Epithelial cell of esophagus (primary cell): ENCODE measurements at places on chromosomes 7 and 10.
A peak's percentile ranks its signal among the peaks of the same experiment; 100 is the strongest.

GRCh38 chr7:18288322-18289037, 207.1 kb upstream of the HDAC9 start:
- DNase-seq, result no peak

DNA sequence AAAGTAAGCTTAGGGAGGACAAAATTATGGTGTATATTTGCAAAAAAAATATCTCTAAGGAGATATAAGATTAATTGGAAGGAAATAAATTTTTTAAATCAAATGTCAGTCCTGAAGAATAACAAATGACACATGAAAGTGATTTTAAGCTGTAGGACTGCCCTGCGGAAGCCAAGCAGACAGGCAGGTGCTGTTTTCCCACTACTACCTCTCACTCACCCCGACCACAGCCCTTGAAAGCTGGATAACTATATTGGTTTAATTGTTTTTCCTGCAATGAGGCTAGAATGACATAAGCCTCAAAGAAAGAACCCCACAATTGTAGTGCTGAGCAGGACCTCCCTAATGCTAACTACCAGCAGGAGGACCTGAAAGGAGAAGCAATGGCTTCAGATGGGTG, 68.6 kb upstream of the VIPR2 start:
- no peak for DNase-seq

DNA sequence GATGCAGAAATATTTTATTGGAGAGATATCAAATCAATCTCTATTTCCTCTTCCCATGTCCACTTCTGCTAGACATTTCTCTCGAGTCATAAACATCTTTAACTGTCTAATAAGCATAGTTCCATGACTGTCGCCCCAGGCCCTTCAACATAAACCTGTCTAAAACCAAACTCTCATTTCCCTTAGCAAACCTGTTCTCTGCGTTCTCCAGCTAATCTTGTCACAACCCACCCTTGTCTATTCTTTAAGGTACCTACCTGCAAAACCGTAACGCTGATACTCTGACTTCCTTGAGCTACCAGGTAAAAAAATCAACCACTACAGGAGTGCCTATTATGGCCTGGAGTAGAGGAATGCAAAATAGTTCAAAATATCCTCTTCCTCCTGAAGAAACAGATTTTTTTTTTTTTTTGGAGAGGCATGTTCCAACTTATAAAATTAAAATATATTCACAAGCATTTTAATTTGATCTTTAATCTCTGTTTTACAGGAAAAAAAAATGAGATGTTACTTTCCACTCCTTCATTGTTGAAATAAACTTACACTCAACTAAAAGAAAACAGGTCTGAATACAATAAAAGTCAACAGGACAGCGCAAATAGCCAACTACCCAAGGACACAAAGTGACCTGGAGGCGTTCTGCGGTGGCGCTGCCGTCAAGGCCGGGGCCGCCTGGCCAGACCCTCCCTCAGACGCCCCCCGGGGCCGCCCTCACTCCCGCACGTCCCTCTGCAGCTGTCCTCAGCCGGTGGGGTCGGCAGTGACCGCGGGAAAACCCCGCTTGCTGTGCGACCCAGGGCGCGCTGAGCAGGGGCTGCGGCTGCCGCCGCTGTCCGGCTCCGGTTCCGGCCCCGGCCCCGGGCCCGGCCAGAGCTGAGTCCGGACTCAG, 765 bp downstream of the SLC25A40 start:
- DNase-seq, result peak; percentile 18

DNA sequence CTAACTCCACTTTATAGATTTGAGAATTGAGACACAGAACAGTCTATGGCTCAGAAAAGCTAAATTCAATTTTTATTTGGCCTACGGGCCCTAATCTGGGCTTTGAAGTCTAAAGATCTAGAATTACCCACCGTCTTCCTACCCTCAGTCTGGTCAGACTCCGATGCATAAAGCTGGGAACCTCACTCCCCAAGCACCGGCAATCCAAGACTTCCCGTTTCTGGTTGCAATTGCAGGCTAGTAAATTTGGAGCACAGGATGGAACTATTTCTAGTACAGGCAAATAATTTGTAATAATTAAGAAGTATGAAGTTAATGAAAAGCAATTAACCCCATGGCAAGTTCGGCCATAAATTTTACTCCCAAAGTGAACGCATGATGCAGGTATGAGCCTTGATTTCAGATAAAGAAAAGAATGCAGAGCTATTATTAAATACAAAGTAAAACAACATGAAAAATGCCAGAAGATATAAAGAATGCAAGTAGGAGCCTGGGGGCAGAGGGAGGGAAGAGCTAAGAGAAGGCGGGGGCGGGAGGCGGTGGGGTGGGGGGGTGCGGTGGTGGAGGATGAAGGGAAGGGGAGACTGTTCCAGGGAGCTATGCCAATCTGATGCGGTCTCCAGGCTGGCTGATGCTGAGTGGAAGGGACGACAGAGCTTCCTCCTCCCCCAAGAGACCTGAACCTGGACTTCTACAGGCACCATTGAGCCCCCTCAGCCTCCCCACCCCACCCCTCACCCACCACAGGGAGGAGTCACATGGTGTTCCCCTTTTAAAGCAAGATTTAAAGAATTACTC, 45.1 kb downstream of the BPGM start:
- DNase-seq, result no peak

- no peak for DNase-seq
These were observed 76.2 kb downstream of the CFAP58 start for GRCh38 chr10:104429846-104430245.

- peak; percentile 17 for DNase-seq
These were observed 38.6 kb downstream of the MRC1 start for GRCh38 chr10:17847585-17848296.

GRCh38 chr7:94446308-94446707, 51.6 kb downstream of the COL1A2 start:
- no peak for DNase-seq

DNA sequence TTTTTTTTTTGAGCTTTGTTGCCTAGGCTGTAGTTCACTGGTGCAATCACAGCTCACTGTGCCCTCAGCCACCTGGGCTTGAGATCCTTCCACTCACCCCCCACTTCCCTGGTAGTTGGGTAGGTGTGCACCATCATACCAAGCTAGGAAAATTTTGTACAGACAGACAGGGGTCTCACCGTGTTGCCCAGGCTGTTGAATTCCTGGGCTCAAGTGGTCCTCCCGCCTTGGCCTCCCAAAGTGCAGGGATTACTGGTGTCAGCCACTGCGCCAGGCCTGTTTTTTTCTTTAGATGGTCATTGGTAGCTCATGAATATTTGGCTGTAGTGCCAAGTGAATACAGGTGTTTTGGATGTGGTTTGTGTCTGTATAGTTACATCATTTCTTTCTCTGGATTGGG, 7.5 kb downstream of the COMTD1 start:
- no peak for DNase-seq

DNA sequence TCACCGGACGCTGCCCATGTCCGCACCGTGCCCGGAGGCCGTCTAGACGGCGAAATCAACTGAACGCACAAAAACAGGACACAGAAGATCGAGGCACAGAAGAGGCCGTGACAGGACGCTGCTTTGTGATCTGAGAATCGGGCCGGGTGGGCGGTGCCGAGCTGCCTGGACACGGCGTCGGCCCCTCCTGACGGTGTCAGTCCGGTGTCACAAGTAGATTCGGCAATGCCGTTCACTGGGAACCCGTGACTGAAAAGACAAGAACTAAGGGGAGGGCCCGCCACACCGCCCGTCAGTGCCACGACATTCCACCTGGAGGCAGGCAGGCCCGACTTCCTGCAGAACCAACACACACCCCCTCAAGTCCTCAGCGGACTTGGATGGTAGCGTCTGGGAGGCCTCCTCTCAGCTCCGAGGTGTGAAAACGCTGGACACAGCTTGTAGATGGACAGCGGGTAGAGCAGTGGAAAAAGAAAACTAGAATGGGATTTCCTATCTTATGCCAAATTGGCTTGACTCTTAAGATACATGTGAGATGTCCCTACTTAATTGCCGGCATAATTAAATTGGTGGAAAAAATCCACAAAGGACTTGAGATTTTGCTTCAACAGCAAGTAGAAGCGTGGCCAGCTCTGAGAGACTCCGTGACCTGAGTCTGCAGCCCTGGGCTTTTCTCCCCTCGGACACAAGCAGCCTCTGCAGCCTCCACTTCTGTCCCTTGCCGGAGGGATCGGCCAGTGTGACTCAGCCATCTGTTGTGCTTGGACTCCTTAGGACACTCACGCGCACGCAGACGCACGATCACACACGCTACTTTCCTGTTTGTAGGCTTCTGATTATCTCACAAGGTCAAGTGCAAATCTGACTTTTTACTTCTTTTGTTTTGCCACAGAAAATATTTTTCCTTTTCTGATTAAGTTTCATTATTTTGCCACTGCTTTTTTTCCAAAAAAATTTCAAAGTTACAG, 269.0 kb downstream of the DIP2C start:
- DNase-seq, result no peak

GRCh38 chr7:49344556-49344955, 420.2 kb downstream of the CDC14C start:
- no peak for DNase-seq

GRCh38 chr7:144575456-144575855, 172.0 kb upstream of the NOBOX start:
- no peak for DNase-seq

- DNase-seq, result no peak
These were observed 20.6 kb downstream of the RBM17 start for GRCh38 chr10:6109444-6109775.

DNA sequence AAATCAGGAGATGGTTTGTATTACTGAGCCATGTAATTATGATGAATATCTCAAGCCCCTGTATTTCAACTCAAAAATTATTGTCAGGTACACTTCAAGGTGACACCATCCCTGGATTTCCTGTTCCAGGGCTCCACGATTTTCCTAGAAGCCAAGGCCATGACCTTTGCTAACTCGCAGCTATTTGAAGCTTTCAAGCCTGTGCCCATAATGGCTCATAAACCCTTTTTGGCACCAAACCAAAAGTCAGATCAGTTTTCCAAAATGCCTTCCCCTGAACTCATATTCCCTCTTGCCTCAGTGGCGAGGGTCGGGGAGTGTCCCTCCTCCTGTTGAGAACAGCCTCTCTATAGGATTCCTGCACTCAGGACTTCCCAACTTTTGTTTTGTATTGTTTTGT, 70.8 kb downstream of the HIP1 start:
- no peak for DNase-seq

DNA sequence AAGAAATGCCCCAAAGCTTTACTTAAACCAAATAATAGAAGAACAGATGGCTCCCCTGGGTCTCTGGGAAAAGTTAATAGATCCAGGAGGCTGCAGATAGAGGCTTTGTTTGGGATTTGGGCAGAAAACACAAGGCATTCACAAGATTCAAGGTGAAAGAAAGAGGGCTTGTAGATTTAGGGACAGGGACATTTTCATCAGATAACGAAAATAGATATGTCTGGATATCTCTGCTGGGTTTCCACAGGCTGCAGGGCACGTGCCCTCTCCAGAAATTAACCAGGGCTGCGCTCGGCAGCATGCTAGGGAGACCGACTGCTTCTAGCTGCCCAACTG, 14.9 kb downstream of the CARD11 start:
- no peak for DNase-seq

DNA sequence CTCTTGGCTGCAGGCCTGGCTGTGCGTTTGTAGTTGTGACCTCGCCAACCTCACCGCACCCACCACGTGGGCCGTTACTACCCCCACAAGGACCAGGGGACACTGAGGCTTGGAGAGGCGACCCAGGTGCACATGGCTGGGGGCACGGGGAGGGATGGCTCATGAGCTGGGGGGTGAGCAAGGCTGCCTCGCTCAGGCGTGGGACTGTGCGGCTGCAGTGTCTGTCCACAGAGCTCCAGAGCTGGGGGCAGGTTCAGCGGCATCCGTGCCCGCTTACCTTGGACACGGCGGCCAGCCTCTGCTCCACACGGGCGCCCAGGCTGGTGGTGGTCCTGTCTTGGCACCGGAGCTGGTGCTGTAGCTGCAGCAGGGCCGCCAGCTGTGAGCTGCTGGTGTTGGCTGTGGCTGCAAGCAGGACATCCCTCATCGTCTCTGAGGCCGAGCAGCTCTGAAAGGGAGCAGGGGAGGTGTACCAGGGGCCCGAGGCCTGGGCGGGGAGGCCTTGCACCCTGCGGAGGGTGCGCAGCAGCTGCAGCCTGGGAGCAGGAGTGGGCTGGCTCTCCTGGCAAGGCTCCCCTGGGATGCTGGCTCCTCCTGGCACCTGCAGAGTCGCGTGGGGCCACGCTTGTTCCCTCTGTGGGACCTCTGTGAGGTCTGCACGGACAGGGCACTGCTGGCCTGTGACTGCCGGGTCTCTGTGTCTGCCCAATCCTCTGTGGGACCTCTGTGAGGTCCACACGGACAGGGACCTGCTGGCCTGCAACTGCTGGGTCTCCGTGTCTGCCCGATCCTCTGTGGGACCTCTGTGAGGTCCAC, 60.0 kb upstream of the NKX6-2 start:
- no peak for DNase-seq

- DNase-seq, result no peak
These were observed 1.0 kb upstream of the PAX2 start for GRCh38 chr10:100744136-100744986.

- DNase-seq, result no peak
These were observed 76.4 kb upstream of the SCIN start for GRCh38 chr7:12493863-12494686.

DNA sequence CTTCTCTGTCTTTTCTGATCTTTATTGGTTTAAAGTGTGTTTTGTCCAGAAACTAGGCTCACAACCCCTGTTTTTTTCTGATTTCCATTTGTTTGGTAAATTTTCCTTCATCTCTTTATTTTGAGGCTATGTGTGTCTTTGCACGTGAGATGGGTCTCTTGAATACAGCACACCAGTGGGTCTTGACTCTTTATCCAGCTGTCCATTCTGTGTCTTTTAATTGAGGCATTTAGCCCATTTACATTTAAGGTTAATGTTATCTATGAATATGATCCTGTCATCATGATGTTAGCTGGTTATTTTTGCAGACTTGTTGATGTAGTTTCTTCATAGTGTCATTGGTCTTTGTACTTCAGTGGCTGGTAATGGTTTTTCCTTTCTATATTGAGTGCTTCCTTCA, 10.1 kb downstream of the TEX36 start:
- no peak for DNase-seq

DNA sequence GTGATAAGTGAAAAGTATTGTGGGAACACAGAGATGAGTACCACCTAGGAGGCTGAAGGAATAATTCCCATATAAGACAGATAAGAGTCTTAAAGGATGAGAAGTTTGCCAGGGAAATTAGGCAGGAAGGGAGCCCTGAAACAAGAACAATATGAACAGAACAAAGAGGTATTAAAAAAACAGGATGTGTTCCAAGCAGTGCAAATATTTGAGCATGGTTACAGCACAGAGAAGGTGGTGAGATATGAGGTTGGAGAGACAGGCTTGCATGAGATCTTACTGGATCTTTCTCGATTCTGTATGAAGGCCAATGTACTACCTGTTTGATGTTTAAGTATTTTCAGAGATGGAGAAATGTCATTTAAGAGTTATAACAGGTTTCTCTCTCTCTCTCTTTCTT, 20.3 kb downstream of the TAC1 start:
- DNase-seq, result no peak

DNA sequence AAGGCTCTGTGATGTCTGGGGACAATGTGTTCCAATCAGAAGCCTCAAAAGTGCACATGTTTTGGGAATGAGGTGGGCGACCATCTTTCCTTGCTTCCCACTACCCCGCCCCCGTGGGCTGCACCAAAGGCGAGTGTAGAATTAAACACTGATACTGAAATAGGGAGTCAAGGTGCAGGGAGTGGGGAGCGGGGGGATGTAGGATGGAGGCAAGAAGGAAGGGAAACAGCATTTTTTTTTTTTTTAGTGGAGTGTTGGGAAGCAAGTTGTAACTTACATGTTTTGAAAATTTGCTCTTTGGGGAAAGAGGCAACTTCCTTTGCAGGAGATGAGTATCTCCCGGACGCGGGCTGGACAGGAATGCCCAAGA, 484 bp upstream of the DLX5 start:
- no peak for DNase-seq
